ENCODE measurements at places on chromosomes 1 and 21.

DNA sequence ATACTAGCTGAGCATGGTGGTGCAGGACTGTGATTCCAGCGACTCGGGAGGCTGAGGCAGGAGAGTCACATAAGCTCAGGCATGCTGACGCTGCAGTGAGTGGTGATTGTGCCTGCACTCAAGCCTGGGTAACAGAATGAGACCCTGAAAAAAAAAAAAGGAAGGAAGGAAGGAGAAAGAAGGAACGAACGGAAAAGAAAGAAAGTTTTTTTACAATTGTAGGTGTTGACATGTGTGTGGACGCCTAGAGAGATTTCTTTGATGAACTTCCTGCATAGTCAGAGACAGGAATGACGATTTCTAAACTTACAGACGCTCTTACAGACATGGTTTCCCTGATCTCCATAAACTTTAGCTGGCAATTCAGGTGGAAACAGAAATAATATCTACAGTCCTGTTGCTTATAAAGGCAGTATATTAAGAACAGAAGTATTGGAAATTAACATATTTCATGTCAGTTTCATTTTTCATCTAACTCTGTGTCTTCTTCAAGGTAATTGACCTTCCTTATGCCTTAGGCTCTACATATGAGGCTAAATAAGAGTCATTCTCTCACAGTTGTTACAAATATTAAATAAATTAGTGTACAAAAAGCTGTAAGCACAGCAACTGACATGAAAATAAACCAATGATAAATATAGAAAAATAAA lies 4.1 kb downstream of the SAMSN1 start:
- no peak for DNase-seq

- peak; percentile 63 for DNase-seq
Measured at GRCh38 chr1:119873135-119874015, 22.9 kb downstream of the ADAM30 start.

DNA sequence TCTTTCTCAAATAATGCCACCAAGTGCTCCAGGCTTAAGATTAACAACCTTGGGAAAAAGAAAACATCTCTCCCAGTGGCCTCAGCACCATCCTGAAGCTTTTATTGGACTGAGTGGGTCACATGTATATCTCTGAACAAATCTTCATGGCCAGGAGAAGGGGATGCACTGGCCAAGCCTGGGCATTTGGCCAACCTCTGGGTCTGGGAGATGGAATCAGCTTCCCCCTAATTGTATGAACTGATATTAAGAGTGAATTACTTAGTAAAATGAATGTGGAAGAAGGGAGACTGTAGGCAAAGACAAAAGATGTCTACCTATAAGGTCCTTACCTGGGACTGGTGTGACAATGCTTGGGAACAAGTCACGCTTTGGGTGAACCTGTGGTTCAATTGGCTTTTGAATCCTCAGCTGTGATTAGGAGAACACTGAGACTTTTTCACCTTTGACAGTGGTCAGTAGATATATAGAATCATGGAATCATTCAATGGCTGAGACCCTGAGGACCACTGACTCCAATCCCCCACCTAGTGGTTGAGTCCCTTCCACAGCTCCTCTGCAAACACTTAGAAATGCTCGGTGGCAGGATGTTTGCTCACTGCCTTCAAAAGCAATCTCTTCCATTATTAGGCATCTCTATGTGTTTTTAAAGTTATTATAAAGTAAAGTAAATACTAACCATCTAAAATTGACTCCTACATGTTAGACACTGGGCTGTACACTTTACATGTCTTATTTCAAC lies 102.6 kb upstream of the ATP1A1 start:
- no peak for DNase-seq

DNA sequence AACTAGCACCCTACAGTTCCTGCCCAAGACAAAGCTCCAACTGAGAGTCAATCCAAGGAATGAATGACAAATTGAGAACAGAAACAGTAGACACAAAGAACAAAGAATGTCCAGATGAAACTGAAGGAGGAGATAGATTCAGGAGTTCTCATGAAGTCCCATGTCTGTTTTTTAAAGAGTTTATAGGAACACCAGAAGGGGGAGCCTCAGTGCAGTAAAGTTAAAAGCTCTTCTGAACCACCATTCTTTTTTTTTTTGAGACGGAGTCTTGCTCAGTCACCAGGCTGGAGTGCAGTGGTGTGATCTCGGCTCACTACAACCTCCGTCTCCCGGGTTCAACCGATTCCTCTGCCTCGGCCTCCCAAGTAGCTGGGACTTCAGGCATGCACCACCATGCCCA lies 323.6 kb downstream of the MRPL39 start:
- no peak for DNase-seq

- DNase-seq: no peak
Measured at GRCh38 chr1:67020304-67020703, 33.6 kb downstream of the SLC35D1 start.

DNA sequence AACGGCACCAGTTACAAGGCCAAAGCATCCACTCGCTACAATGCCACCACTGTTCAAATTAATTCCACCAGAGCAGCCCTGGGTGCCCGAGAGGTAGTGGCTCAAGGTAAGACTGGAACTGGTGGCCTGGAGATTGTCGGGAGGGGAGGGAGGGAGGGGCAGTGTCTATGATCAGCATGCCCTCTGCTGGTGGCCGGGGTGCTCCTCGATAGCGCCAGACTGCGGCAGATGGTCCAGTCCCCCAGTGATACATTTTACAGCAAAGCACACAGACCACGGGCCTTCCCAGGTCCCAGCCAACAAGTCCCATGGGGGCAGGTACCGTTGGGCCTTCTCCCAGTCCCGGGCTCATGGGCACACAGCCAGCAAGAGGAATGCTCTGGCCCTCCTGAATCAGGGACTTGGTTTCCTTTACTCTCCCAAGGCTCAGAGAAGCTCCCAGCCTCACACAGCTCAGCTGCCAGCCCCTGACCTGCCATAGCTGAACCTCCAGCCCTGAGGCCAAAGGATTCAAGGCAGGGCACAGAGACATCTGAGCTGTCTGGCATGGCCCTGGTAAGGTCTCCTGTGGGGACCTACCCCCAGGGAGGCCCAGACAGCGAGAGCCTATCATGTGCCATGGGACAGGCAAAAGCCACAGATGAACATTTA lies 15.3 kb downstream of the ACOT7 start:
- no peak for DNase-seq

DNA sequence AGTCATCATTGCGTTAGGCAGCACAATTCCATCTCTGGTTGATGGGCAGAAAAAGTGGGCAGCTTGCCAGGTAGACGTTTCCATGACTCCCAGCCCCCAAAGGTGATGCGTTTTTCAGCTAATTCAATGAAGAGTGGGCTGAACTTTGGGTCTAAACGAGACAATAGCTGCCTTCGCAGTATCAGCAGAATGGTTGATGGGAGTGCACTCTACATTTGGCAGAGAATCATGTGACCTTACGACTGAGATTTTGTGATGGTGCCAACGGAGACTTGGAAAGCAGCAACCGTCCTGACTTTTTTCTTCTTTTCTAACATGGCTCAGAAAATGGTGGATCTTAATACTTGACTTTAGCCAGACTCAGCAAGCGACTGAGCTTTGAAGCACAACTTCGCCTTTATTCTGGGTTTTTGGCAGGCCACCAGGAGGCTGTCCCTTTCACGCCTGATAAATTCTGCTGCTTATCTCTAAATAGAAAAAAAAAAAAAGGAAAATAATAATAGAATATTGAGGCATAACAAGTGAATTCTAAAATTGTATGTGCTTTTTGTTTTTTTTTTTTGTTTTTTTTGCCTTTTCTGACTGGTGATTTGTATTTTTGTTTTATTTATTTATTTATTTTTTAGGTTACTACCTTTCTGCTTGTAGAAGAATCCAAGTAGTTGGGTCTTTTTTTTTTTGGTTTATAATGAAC lies 804.8 kb downstream of the USP25 start:
- peak; percentile 88 for DNase-seq

DNA sequence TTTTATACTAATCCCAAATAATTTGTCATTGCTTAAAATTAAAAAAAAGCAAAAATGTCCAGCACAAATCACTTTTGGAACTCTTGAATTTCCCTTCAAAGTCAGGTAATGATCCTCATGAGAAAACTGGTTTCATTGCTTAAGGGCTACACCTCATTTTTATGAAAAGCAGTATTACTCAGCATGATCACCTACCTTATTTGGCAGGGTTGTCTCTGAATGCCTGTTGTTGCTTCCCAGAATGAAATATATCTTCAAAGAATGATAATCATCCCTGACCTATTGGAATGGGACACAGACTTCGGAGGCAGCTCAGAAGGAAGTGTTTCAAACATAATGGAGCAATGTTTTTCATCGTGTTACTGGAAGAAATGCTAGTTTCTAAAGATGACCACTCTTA lies 29.7 kb downstream of the C1orf21 start:
- DNase-seq: no peak

DNA sequence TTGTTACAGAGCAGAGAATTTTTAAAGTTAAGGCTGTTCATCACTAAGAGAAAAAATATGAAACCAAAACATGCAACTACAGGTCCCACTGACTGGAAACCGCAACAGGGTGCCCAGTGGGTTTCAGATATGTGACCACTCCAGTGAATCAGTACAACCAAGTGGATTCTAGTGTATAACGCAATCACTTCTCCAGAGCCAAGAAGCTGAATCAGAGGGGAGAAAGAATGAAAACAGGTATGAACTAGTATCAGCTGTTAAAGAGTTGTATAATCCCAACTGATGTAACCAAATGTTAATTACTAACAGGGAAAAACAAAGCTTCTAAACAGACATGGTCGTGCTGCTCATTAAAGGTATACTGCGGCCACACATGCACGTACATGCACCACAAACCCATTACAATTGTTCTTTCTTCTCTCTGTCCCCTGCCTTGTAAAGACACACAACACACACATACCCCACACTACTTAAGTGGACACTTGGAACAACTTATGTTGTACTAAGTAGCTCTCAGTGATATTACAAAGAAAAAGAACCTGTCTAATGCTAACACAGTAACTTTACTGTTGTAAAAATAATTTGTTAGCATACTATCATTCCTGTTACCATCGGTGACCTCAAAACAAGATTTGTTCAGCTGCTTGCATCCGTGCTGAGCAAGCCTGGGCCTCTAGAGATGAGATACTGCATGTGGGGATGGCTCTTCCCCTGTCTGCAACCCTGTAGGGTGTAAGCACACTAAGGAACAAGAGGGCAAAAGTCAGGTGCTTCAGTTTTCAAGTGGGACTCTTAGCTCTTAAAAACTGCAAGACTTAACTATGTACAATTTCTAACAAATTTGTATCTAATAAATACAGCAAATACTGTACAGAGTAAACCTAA lies 74.2 kb downstream of the PTPN14 start:
- no peak for DNase-seq

- no peak for DNase-seq
Measured at GRCh38 chr1:20137055-20137454, 2.1 kb upstream of the PLA2G2F start.

- DNase-seq: no peak
Measured at GRCh38 chr1:82466416-82466815, 665.7 kb downstream of the ADGRL2 start.

DNA sequence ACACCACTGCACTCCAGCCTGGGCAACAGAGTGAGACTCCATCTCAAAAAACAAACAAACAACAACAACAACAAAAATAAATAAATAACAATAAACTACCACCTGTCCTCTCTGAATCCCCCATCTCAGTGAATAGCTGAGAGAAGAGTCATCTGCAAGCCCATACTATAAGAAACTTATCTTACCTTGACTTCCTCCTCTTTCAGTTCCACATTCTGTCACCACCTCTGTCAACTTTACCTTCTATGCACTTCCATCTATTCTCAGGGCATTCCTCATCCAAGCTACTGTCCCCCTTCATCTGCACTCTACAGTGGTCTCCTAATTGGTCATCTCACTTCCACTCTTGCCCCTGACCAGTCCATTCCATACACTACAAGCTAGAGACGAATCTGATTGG lies 58.1 kb downstream of the KIAA0040 start:
- DNase-seq: peak; percentile 1

DNA sequence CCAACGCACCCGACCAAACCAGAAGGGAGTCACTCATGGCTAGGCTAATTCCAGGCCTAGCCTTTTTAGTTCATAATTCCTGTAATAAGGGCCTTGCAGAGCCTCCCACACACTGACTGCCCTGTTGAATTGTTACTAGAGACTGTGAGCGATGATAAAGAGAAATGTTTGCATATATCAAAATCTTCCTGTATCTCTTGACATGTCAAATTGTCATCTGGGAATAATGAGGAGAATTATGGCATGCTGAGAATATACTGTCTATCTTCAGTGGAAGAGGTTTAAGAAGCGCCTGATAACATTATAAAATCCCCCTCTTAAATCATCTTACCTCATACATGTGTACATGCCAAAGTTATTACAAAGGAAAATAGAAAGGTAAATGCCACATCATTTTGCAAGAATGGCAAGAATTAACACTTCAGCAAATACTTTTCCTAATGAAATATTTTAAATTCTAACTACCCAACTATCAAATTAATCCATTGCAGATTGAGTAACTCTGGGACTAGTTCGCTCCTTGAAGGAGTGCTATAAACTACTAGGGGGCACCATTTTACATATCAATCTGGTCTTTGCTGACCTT lies 144.1 kb downstream of the CENPF start:
- no peak for DNase-seq

DNA sequence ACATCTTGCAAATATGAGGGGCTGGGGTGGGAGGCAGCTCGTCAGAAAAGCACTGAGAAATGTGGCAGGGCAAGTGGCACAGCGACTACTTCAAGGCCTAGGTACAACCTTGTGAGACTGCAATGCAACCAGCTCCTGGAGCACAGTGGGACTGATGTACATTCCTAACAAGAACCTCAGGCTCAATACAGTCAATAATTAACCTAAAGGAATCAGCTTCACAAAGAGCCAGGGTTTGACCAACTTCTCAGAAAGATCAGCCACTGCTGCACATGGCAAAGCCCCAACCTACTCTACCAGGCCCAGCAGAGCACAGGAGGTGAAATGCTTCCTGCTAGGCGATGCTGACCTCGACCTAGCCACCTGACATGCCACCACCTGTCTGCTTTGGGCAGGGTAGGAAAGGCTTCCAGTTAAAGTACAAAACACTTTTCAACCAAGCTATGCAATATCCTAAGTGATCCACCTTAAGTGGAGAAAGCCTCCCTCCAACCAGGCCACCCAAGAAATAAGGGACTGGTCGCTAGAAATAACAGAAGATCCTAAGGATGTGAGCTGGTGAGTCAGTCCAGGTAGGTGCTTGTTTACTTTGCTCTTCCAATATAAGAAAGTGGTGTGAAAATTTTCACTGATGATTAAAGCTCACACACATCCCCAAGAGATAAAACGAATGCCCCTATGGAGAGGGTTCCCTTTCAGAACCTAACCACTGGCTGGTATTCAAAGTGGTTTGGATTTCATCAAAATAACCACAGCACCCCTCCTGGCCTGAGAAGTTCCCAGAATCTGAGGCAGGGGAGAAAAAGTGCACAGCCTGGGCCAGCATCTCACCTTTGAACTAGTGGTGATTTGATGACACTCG lies 2.1 kb downstream of the RIPK4 start:
- no peak for DNase-seq

All from right forelimb (tissue), 1 donor.